ENCODE measurements at places on chromosomes 13 and 19.

GRCh38 chr19:33887891-33888290 lies 91.2 kb downstream of the KCTD15 start:
- no peak for DNase-seq

DNA sequence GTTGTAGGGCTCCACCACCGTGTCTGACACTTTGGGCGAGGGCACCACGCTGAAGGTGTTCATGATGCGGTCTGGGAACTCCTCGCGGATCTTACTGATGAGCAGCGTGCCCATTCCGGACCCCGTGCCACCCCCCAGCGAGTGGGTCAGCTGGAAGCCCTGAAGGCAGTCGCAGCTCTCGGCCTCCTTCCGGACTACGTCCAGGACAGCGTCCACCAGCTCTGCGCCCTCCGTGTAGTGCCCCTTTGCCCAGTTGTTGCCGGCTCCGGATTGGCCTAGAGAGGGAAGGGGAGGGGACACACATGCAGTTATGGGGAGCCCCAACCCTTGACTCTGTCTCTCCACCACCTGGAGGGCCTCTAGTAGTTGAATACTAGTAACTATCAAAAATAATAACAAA lies 6.2 kb downstream of the TUBB4A start:
- no peak for DNase-seq

- no peak for DNase-seq
These were observed 15.2 kb downstream of the LNX2 start for GRCh38 chr13:27605099-27605498.

- no peak for DNase-seq
These were observed 34.5 kb downstream of the SPRY2 start for GRCh38 chr13:80306337-80306972.

DNA sequence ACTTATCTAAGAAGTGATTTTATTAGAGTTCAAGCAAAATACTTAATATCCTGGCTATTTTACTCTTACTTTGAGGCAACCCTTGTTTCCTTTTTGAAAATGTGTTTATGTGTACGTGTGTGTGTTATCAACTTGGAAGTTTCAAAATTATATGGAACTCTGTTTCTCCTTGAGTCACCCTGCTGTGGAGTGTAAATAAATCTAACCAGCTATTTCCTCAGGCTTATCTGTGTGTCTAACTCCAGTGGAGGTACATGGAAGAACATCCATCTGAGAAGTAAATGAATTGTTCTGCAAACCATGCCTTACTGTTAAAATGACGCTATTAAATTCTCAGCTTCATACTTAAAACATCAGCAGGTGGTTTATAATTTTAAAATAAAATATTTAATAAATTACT lies 583.4 kb upstream of the SLITRK5 start:
- no peak for DNase-seq

DNA sequence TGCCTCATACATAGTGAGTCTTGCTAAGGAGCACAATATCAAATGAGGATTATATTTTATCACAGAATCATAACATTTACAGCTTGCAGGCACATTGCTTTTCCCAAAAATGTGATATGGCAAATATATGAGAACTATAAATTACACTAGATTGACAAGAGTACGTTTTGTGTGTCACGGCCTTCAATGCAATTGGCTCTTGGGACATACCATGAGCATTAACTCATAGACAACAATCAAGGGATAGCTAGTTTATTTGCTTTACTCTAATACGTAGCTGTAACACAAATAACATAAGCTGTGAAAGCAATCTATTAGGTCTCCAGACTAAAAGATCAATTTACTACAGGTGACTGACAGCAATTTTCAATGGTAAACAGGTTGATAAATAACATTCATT lies 17.8 kb downstream of the LHFPL6 start:
- no peak for DNase-seq

- DNase-seq, result no peak
These were observed 74.5 kb downstream of the CYSLTR2 start for GRCh38 chr13:48728226-48728625.

GRCh38 chr13:51804295-51805172 lies 571 bp upstream of the DHRS12 start:
- no peak for DNase-seq

DNA sequence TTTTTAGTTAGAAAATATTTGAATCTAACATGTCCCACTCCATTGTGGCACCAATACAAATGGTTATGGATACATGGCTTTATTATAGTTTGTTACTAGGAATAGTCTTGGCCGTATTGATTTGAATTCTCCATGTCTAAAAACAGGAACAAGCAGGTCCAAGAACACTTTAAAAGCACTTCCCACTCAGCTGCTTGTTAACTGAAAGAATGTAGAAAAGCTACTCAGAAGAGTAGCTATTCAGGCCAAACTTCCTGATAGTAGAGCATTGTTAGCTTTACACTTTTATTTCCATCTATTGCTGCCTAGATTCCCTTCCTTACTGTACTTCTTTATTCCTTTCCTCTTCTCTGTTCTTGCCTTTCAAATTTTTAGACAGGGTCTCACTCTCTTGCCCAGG lies 6.9 kb downstream of the PIBF1 start:
- no peak for DNase-seq

DNA sequence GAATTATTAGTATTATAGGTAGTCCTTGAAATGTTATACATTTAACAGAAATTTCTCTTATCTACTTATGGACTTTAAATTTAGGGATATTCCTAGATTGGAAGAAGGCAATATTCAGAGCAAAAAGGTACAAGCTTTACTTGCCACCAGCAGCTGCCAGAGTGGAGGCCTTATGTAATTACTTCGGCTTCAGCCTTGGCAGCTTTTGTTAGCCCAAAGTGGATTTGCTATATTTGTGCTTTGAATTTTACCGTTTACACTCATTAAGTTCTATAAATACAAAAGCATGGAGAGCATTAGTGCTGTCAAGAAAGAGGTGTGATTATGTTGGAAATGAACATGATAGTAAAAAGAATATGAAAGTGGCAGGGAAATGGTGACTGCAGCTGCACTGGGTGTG lies 319.9 kb downstream of the ATP8A2 start:
- DNase-seq, result no peak

DNA sequence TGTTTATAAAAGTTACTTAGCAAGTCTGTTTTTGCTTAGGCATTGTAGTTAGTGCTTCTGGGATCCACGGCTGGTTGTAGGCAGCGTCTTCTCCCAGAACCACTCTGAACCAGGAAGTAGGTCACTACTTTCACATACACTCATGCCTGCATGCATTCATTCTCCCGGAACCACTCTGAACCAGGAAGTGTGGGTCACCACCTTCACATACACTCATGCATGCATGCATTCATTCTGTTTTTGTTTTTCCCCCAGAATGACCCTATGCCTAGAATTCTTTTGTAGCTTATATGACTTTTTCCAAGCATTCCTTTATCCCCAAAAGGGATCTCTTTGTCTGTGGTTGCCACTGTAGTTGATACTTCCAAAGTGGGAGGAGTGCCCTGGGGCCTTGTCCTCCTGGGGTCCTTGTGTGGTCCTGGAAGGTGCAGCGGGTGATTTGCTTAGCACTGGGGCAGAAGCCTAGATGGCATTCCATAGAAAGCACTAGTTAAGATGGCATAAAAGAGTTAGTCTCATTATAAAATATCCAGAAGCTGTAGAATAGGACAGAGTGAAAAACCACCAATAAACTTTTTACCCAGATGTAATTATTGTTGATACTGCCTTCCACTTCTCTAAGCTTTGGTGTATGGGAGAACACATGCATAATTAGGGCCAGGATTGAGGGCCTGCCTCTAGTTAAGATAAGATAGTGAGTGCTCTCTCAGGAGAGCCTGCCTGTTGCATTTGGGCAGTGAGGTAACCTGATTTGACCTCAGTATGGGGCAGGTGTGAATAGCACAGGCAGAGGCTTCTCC lies 68.6 kb upstream of the TEX29 start:
- DNase-seq, result no peak

DNA sequence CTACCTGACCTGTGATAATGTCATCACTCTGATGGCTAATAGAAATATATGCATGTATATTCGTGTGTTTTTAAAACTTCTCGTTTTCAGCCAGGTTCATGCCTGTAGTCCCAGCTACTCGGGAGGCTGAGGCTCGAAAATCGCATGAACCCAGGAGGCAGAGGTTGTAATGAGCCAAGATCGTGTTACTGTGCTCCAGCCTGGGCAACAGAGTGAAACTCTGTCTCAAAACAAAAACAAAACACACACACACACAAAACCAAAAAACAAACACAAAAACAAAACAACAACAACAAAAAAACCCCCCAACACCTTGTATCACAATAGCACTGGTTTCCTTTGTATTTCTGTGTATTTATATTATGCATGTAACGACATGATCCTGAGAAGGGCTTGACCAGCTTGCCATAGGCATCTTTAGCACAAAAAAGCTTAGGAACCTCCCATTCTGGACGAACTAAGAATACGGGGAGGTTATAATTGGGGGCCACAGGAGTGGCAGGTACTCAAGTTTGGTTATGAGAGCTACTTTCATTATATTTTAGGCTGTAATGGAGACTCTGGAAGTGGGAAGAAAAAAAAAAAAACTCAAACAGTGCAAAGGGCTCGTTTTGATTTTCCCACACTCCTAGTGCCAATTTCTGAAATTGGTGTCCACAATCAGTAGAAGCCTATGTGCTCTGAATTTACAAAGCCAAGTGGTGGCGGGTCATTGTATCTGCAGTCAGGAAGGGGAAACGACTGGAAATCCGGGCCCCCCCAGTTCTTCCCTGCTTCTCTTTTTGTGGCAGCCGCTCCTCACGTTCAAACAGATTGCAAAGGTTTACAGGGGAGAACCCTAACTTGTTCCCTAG lies 1.2 kb upstream of the ACP7 start:
- no peak for DNase-seq

DNA sequence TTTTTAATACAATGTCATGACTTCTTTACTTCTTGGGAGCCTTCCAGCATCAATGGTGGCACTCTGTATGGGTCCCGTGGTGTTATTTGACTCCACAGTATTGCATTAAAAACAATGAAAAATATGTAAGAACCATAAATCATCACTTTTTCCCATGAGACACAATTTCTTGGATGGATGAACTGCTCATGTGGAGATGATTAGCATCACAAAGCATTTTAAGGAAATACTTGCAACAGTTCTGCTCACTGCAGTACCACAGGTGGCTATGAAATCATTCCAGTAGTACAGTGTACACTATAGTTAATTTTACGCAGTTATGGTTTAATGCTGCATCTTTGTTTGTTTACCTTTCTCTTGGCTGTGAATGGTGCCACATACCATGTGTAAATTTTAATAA lies 37.2 kb upstream of the C1QTNF9B start:
- DNase-seq, result no peak

GRCh38 chr19:32921624-32922023 lies 50.1 kb downstream of the CEP89 start:
- DNase-seq, result no peak

- no peak for DNase-seq
These were observed 189.0 kb upstream of the SOX1 start for GRCh38 chr13:111877906-111878305.

DNA sequence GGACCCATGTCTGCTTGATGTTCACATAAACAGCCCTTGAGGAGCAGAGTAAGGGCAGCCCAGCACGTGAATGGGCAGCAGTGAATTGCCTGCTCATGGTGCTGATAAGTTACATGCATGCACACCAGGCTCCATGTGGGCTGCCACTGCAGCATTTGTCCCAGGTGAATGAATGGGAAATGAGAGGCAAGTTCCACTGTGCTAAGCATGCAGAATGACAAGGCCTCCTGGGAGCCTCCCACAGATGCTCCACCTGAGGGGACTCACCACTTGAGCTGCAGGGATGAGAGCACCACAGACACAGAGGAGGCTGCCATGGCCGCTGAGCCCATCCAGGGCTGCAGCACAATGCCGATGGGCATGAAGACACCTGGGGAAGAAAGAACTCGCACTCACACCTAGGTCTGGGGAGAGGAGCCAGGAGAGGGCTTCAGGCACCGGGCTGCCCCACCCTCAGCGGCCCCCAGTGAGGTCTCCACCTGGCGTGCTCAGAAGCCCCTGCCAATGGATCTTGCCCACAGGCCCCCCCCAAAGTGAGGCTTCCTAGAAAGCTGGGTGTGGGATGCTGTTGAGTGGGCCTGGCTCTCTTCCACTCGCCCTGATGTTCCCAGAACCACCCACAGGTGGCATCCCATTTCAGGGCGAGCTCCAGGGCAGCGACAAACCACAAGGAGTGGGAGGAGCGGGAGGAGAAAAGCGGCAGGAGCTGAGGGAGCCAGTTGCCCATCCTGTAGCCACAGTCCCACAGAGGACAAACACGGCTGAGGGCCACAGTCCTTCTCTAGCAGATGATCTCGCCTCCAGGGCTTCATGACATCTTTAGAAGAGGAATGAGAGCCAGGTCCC lies 73.8 kb downstream of the CCDC70 start:
- peak; percentile 48 for DNase-seq

DNA sequence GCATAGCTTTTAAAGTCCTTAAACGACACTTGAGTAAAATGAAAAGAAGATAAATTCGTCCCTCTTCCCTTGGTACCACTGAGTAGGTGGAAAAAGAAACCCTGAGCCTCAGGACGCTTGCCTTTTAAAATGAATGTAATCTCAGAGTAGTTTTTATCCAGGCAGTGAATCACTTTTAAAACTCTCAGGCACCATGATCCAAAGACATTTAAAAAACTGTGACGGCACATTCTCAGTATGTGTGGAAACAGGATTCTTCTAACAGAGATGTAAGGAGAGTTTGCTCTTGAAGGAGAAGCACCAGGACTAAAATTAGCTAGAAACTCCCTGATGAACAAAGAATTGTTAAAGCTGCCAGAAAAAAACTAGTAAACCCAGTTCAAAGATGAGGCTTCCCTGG lies 105.7 kb upstream of the SLC15A1 start:
- no peak for DNase-seq

DNA sequence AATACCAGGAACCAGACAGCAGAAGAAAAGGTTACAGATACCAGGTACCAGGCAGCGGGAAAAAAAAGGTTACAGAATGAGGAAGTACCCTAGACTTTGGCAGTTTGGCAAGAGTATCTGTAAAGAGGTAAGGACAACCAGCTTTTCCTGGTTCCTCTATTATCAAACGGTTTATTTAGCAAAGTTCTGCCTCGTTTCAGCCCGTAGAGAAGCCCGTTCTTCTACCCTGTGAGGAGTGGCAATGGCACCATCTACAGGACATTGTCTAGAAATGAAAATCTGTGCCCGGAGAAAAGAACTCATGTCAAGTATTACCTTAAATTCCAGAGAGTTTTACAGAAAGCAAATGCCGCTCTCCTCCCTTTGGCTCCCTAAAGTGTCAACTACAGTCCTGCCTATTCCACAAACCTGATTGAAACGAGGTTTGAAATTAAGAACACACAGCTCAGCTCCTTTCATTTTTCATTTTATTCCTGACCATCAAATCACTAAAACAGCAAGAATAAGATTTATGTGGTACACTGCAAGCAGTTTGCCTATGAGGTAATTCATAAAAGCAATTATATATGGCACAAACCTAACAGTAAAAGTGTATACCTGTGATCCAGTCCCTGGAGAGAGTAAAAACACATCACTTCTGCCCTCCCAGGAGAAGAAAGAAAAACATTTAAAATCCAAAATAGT lies 226.3 kb downstream of the SLC7A1 start:
- DNase-seq, result peak; percentile 32

GRCh38 chr19:51166846-51167490 lies 24.9 kb downstream of the SIGLEC7 start:
- no peak for DNase-seq

DNA sequence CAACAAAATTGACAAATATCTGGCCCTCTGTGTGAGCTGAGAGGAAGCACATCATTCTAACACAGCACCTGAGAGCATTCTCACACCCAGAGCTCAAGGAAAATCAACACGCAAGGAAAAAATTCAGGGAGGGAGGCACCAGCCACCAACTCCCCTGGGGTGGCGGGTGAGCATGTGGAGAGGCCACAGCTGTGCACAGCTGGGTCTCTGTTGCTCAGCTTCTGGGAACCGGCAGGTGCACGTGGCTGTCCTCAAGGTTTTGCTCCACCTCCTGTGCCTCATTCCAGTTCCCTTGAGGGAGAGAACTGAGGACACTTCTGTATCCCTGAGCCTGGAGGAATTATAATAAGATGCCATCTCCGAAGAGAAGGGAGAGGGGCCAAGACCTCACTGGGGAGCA lies 134.0 kb downstream of the USP12 start:
- no peak for DNase-seq

Measured in HEK293T (cell line).